Fibroblast of lung (primary cell): ENCODE measurements at places on chromosomes 3 and 15. TPM values are rescaled to one million over a fixed set of nuclear protein-coding genes. Genes with fewer than 3 reads are reported as not detected.

The ARNT2 gene
- 9.8 and 15.5 TPM in 2 replicates for total RNA-seq

The UACA gene
- 107 and 187 TPM in 2 replicates for total RNA-seq

The ARPP21 gene
- not detected in 2 replicates for total RNA-seq

The GPR176 gene
- total RNA-seq, result 79.6 and 179 TPM in 2 replicates

The RHOV gene
- under 0.01 TPM in 1 of 2 replicates, not detected in the other for total RNA-seq

The DAPK2 gene
- total RNA-seq, result 8.0 and 14.4 TPM in 2 replicates

The PLCH1 gene
- under 0.01 TPM in 2 replicates for total RNA-seq

The AGBL1 gene
- not detected in 2 replicates for total RNA-seq

The TRH gene
- total RNA-seq, result not detected in 2 replicates

The CDHR4 gene
- total RNA-seq, result under 0.01 TPM in 1 of 2 replicates, not detected in the other

The HDC gene
- not detected in 2 replicates for total RNA-seq
